Epithelial cell of esophagus (primary cell): ENCODE measurements at places on chromosomes 6 and 20.

DNA sequence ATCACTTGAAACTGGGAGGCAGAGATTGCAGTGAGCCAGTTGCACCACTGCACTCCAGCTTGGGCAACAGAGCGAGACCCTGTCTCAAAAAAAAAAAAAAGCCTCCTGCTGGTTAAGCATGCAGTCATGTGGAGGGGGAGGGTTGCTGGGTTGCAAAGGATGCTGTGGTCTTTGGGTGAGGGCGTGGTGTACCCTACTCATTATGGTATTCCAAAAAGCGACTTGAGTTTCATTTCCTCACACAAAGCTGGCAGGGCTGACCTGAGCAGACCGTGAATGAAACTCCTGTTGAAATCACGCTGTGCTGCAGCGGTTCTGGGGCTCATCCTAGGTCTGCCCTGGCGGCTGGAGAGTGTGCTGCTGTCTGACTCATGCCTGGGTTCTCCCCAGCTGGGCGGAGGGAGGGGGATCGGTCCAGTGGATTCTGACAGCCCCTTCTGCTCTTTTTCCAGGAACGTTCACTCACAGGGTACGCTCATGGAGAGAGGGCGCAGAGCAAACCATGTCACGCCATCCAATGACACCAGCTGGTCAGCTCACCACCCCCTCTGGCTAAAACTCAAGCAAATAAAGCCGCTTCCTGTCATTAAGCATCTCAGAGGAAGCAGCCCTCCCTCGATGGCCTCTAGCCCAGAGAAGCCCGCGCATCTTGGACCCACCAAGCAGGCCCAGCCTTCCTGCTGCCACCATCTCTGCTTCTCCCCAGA, 166.2 kb downstream of the SCML4 start:
- DNase-seq: peak; percentile 62

DNA sequence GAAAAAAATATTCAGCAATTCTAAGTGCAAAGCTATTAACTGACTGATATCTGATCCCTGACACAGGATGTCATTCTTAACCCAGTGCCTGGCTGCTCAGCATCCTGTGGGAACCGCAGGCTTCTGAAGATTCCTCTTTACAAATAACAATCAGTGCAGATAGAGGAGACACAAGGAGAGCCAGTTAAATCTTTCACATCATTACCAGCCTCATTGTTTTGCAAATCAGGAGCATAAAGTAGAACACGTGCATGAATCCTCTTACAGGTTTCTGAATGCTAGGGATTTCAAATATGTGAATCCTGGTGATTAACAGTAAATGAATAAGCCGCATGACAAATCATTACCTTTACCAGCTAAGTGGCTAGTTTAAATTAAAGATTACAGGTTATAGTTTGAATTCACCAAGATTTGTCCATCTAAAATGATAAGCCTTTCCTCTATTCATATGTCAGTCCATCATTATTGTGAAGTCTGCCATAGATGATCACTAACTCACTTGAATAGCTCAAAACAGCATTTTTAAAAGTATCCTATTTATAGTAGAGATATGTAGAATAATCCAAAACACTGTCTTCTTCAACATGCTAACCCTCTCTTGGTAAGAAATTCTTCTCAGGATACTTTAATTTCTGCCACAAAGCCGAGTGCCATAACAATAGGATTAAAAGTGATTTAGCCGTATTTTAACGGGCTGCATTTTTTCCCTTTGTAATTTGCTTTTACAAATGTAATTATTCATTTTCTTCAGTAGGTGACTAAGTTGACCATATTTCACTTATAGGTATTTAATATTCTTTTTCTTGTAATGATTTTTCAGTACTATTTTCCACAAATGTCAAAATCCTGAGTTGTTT, 367.3 kb upstream of the EPHA7 start:
- DNase-seq: no peak

GRCh38 chr6:112725541-112726085, 378.5 kb downstream of the RFPL4B start:
- DNase-seq: no peak

GRCh38 chr20:10093087-10093591, 58.4 kb downstream of the ANKEF1 start:
- peak; percentile 89 for DNase-seq

DNA sequence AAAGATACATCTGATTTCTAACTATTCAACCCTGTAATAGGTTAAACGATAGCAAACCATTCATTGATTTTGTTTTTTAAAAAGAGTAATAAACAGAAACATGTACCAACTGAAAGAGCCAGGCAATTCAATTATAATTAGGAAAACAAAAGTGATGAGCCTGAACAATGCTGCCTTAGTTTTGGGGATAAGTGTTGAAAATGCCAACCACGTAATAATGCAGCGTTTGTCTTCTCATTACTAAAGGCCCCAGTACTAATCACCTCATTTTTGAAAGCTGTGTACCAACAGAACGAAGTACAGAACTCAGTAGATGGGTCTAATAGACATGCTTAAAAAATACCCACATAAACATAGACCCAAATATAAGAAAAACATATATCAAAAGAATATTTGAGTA, 663.6 kb upstream of the CHD6 start:
- no peak for DNase-seq

GRCh38 chr6:19337101-19337500, 500.1 kb upstream of the ID4 start:
- DNase-seq: no peak

GRCh38 chr6:151376440-151376839, 14.9 kb downstream of the ZBTB2 start:
- DNase-seq: no peak

GRCh38 chr6:24649691-24650090, 3.7 kb upstream of the KIAA0319 start:
- DNase-seq: no peak

- DNase-seq: peak; percentile 78
These were observed 2.7 kb upstream of the COL12A1 start for GRCh38 chr6:75208298-75209183.

DNA sequence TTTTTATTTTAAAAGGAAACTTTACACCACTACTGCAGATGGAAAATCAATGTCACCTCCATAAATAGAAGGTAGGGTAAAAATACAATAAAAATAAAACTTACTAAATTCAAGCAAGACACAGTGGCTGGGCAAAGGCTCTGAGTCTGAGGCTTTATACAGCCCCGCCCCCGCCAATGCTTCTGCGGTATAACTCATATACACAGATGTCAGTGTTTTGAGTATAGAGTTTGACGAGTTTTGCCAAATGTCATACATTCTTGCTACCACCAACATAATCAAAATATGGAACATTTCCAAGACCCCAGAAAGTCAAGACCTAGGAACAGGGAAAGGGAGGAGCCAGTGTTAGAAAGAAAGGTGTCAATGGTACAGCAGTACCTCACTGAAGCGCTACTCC, 12.8 kb downstream of the NFATC2 start:
- no peak for DNase-seq

DNA sequence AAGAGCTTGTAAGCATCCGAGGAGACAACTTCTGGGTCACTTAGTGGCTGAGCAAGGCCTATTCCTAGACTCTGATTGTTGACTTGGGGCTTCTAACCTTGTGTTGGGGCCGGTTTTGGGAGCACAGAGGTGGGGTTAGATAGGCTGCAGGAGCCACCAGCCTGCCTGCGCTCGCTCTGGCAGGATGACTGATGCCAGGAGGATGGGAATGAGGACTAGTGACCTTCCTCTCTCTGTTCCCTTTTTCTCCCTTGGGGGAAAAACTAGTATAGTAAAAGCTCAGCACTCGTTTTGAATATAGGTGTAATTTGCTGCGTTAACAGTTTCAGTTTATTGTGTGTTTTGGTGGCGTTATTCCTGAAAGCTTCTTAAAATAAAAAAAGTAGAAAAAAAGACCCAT, 141.5 kb downstream of the ARID1B start:
- no peak for DNase-seq

DNA sequence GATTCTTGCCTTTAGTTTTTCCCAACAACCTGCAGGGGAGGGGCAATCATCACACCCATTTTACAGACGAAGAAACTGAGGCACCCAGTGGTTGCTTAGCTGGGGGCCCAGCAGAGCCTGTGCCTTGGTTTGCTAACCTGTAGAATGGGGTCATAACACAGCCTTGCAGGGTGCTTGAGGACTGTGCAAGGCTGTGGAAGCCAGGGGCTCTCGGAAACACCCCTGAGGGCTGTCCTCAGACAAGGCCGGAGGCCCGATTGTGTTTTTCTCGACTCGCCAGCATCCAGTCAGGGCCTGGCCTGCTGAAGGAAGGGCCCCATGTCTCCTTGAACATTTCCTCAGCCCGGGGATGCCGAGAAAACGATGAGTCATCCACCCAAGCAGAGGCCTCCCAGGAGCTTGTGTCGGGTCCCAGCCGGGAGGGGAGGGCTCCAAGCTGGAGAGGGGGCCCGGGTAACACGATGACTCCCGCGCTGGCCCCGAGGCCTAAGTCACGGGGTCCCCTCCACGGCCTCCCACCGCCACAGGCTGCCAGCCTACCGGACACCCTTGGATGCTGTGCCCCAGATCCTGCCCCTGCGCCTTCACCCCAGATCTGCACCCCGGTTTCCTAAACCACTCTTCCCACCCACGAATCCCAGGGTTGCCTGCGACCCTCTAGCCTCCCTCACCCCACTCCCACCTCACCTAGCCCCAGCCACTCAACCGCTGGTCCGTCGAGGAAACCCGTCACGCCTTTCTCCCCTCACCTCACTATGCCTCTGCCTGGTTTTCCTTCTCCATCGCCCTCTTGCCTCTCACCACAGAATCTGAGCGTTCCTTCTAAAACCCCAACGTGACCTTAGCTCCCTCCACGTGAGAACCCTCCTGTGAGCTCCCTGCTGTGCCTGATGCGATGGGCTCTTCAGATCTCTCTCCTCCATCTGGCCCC, 10.6 kb downstream of the NOL4L start:
- peak; percentile 63 for DNase-seq

DNA sequence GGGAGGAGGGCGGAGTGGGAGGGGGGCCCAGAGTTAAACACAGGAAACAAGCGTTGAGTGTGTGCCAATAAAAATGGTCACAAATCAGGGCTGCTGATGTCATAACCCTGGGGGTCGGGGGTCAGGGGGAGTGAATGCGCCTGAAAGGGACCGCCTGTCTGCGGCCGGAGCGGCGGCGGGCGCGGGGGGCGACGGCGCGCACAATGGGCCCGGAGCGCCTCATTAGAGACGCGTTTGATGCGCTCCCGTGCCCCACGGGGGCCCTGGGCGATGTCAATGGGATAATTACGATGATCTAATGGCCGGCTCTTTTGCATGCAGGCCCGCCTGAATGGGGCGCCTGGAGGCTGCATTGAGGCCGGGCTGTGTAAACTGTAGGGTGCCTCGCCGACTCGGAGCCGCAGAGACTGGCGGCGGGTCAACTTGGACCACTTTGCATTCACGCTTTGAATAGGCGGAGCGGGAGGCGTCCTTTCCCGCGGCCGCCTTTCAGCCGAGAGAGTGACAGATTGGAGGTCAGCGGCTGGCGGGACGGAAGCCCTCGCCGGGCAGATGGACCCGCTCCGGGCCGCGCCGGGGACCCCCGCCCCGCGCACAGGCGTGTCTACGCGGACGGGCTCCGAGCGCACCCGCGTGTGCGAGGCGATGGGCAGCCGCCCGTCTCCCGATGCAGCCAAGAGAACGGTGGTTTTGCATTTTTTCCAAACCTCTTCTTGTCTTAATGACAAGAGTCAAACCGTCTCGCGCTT, 296.1 kb downstream of the TFAP2C start:
- peak; percentile 4 for DNase-seq

DNA sequence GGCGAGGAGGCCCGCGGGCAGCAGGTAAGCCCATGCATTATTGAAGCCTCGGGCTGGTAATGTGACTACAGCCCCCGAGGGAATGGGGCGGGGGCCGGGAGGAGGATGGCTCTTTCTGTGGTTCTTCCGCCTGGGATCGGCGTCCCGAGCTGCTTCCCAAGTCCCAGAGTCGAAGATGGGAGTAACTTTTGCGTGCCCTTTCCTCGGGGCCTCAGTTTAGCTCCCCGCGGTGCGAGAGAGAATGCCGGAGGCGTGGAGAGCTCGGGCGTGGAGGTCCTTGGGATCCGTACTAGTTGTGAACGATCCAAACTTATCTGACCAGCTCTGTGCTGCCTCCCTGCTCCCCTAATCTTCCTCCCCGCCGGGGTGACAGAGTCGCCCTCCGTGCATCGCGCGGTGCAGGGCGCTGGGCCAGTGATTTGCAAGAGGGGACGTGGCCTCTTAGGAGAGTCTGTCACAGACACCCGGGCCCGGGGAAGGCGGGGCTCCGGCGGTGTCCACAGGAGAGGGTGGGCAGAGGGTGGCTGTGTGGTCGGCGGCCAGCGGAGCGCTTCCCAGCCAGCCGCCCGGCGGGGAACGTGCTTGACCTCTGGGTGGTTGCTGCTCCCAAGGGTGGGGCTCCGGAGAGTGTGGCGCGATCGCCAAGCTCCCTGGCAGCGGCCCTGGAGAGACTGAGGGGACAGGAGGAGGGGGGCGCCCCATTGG, 815 bp downstream of the UTRN start:
- peak; percentile 28 for DNase-seq

GRCh38 chr20:58084966-58085365, 143.5 kb downstream of the ANKRD60 start:
- DNase-seq: no peak

DNA sequence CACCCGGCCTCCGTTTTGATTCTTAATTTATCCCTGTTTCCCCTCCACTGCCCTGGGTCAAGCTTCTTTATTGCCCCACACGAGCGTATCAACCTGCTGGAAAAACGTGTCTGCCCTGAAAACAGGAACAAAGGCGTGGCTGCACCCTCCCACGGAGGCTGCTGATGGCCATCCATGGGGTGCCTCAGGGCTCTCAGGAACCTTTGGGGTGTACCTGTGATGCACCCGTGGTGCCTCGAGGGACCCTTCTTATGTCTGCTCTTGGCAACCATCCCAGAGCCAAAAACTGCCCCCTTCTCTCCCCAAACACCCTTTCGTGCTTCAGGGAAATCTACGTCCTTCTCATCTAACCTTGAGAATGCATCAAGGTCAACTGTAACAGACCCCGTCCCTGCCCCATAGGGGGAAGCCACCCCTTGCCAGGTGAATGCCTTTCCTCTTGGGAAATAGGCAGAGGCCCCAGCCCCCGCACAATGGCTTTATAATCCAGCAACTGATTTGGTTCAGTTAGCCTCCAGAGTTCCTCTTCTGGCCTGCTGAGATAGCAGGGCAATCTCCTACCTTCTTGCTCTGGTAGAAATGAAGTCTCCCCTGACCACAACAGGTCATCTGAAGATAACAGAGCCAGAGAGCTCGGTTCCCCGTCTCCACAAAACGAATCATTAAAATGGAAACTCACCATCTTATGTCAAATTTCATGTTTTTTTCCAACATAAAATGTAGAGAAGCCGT, 29.4 kb downstream of the PSMG4 start:
- DNase-seq: no peak

- peak; percentile 38 for DNase-seq
These were observed 61.5 kb downstream of the TFAP2C start for GRCh38 chr20:56690531-56691175.

- DNase-seq: no peak
These were observed 38.8 kb upstream of the SPACA1 start for GRCh38 chr6:88008831-88009231.

GRCh38 chr20:46488451-46488850, 24.9 kb downstream of the ZNF334 start:
- no peak for DNase-seq

- peak; percentile 88 for DNase-seq
These were observed 211.6 kb upstream of the ZNF184 start for GRCh38 chr6:27684264-27685211.

- DNase-seq: no peak
These were observed 218.1 kb downstream of the ERMARD start for GRCh38 chr6:169969372-169970099.
